ENCODE measurements at places on chromosomes 11 and 22. TPM values are rescaled to one million over a fixed set of nuclear protein-coding genes. Genes with fewer than 3 reads are reported as not detected.

- H3K4me3 ChIP-seq = no peak overlapping the region
- H3K4me1 ChIP-seq = no peaks in the 10 kb centered on the region
- H3K27ac ChIP-seq = no peak overlapping the region
- no peaks in the 10 kb centered on the region for H3K27me3 ChIP-seq
- no peaks in the 10 kb centered on the region for H3K36me3 ChIP-seq
- no peak for DNase-seq
Measured at GRCh38 chr11:1163321-1163910, 5.7 kb downstream of the MUC5AC start.

- no peaks in the 10 kb centered on the region for H3K36me3 ChIP-seq
- no peak for DNase-seq
- no peak overlapping the region for H3K27ac ChIP-seq
- H3K4me3 ChIP-seq = no peak overlapping the region
Measured at GRCh38 chr22:33772745-33773144, 147.5 kb downstream of the LARGE1 start.

- H3K27me3 ChIP-seq = no peaks in the 10 kb centered on the region
- no peak for DNase-seq
- no peaks in the 10 kb centered on the region for H3K36me3 ChIP-seq
- no peak overlapping the region for H3K4me3 ChIP-seq
- no peaks in the 10 kb centered on the region for H3K4me1 ChIP-seq
Measured at GRCh38 chr11:15970506-15971214, 385.7 kb downstream of the SOX6 start.

- H3K36me3 ChIP-seq = no peaks in the 10 kb centered on the region
- DNase-seq = no peak
- no peaks in the 10 kb centered on the region for H3K27me3 ChIP-seq
- H3K4me1 ChIP-seq = peaks cover 99% of the 10 kb centered on the region
- H3K4me3 ChIP-seq = no peak overlapping the region
- no peak overlapping the region for H3K27ac ChIP-seq
Measured at GRCh38 chr11:13302420-13302958, 24.9 kb downstream of the BMAL1 start.

DNA sequence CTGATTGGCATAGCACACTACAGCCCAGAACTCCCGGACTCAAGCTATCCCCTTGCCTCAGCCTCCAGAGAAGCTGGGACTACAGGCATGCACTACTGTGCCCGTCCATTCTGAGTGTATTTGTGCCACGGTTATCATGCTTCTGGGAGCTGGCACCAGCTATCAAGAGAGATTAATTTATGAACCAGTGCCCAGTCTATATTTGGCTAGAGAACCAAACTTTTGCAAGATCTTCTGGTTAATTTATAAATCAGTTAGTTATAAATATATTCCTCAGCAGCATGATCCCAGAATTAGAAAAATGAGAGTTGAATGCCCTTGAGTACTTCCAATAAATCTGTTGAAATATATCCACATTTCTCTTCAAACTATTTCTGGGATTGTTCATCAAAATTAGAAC lies 67.5 kb upstream of the OR5AN1 start:
- H3K27ac ChIP-seq = no peak overlapping the region
- H3K4me3 ChIP-seq = no peak overlapping the region
- no peak for DNase-seq
- no peaks in the 10 kb centered on the region for H3K36me3 ChIP-seq

DNA sequence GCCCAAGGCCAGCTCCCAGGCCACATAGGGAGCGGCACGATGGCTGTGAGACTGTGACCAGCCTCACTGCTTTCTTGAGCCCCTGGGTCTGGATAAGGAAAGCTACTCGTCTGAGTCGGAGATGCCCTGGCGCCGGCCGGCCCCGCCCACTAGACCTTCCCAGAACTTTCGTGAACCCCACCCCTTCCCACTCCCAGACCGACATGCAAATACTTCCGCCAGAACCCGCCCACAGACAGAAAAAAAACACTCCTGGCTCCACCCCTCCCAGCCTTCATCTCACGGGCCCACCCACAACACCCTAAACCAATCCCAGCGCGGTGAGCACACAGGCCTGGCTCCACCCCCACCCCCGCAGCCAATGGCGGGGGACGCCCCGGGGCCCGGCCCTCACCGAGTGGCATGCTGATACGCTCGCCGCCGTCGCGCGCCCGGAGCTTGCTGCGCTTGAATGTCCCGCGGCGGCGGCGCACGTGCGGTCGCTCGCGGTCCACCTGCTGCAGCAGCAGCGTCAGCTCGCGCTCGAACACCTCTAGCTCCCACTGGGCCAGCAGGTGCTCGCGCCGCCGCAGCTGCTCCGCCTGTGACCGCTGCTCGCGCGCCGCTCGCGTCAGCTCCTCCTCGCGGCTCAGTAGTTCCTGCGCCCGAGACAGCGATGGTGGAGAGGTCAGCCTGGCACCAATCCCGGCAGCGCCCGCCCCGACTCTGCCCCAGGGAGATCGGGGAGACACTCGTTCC lies 7.0 kb downstream of the MAP3K11 start:
- no peak for DNase-seq
- no peaks in the 10 kb centered on the region for H3K27me3 ChIP-seq

DNA sequence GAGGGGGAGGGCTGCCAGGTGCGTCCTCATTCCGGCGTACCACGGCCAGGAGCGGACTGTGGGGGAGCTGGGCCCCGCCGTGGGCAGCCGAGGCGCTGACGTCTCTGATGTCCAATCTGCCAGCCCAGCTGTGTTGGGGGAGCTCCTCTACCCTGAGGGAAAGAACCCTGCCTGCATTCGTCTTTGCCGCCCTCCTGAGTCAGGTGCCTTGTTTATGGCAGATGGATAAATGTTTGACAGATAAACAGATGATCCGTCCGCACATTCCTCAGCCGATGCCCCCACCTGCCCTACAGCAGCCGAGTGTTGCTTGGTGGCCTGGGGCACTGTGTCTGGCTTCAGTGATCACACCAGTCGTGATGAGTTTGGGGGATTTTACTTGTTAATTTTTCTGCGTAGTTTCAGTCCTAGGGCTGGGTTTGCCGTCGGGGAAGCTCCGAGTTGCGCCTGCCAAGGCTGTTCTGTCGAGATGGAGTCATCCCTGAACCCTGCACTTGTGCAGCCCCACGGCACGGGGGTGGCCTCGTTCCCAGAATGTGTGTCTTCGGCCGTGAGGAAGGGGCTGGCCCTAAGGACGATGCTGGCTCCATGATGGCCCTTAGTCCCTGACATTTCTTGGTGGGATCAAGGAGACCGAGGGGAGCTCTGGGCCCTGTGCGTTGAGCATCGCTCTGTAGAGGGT lies 1083.9 kb downstream of the BRD1 start:
- DNase-seq = no peak
- no peaks in the 10 kb centered on the region for H3K36me3 ChIP-seq
- H3K27me3 ChIP-seq = no peaks in the 10 kb centered on the region
- H3K4me3 ChIP-seq = no peak overlapping the region

GRCh38 chr11:57126766-57127400 lies 54.9 kb upstream of the LRRC55 start:
- DNase-seq = no peak
- no peaks in the 10 kb centered on the region for H3K4me1 ChIP-seq
- H3K36me3 ChIP-seq = no peaks in the 10 kb centered on the region
- no peak overlapping the region for H3K4me3 ChIP-seq

GRCh38 chr11:20597680-20598484 lies 1.5 kb upstream of the SLC6A5 start:
- no peaks in the 10 kb centered on the region for H3K4me1 ChIP-seq
- H3K4me3 ChIP-seq = no peak overlapping the region

DNA sequence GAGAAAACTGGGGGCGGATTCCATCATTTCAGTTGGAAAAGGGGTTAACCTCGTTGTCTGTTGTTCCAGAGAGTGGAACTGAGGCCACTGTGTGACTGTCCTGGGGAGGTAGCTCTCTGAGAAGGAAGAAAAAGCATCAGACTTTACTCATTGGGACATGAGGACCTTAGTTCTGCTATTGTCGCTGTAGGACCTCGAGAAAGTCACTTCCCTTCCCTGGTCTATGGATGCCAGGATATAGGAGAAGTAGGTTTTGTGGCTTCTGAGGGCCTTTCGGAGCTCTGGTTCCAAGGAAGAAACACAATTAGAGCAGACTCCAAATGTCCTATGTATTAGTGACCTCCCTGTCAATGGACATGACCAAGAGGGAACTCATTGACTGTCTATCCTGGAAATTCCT lies 6.2 kb downstream of the MYO18B start:
- DNase-seq = no peak
- H3K4me1 ChIP-seq = no peaks in the 10 kb centered on the region
- H3K4me3 ChIP-seq = no peak overlapping the region
- H3K27me3 ChIP-seq = no peaks in the 10 kb centered on the region
- no peaks in the 10 kb centered on the region for H3K36me3 ChIP-seq
- H3K27ac ChIP-seq = no peak overlapping the region

DNA sequence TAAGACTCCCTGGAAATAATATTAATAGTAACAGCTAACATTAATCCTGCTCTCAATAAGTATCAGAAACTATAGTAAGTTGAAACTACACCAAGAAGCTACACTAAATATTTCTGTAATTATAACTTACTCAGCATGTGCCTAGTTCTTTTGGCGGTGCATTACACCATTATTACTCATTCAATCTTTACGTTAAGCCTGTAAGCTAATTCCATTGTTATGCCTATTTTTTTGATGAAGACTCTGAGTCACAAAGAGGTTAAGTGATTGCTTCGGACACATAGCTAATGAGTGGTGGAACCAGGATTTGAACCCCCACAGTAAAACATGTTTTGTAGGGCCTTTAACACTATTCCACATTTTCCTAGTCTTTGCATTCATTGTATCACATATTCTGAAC lies 111.6 kb downstream of the RASSF10 start:
- H3K27ac ChIP-seq = no peak overlapping the region
- no peaks in the 10 kb centered on the region for H3K27me3 ChIP-seq
- no peak overlapping the region for H3K4me3 ChIP-seq
- H3K4me1 ChIP-seq = no peaks in the 10 kb centered on the region

GRCh38 chr11:62324731-62325556 lies 12.3 kb upstream of the ASRGL1 start:
- H3K27me3 ChIP-seq = no peaks in the 10 kb centered on the region
- H3K4me1 ChIP-seq = no peaks in the 10 kb centered on the region
- H3K27ac ChIP-seq = no peak overlapping the region
- DNase-seq = peak; percentile 49

GRCh38 chr22:17471886-17472535 lies 91.3 kb upstream of the SLC25A18 start:
- no peak for DNase-seq
- H3K27ac ChIP-seq = no peak overlapping the region
- no peaks in the 10 kb centered on the region for H3K27me3 ChIP-seq
- H3K36me3 ChIP-seq = no peaks in the 10 kb centered on the region

CRYBA4 gene
- total RNA-seq = not detected

PIH1D2 gene
- total RNA-seq = not detected

POU2AF2 gene
- total RNA-seq = not detected

RAB3IL1 gene
- total RNA-seq = 0.44 TPM

ALDH3B2 gene
- not detected for total RNA-seq

CABP2 gene
- total RNA-seq = not detected
